ENCODE measurements at places on chromosomes 1 and 21.

- no peak for DNase-seq
Observed at GRCh38 chr1:92425617-92426016, 61.1 kb downstream of the GFI1 start.

- peak; percentile 4 for DNase-seq
Observed at GRCh38 chr1:236685917-236686814, at the start of gene ACTN2. TSS of gene ACTN2 (plus strand) at chr1:236686499. CDS start at chr1:236686674, 175 bp downstream.

DNA sequence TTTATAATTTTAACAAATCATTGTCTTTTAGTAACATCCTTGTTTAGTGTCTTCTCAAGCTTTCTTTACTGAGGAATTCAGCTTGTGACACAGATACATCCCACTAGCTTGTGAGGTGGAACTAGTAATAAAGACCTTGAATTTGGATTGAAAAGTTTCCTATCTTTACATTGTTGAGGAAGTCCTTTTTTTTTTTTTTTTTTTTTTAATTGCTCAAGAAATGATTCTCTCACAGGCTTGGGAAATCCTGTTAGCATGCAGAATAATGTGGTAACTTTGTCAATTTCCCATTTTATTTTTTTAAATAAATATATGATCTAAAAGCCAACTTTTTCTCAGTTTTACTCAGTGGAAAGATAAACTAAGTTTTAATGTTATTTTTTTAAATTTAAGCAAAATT is 15.8 kb downstream of the DENND2D start:
- DNase-seq: no peak

- no peak for DNase-seq
Observed at GRCh38 chr21:38487901-38488639, 10.2 kb downstream of the ERG start.

GRCh38 chr1:42168391-42168670 is 3.8 kb upstream of the GUCA2A start:
- no peak for DNase-seq

GRCh38 chr1:236204039-236204438 is 61.7 kb downstream of the GPR137B start:
- DNase-seq: no peak

DNA sequence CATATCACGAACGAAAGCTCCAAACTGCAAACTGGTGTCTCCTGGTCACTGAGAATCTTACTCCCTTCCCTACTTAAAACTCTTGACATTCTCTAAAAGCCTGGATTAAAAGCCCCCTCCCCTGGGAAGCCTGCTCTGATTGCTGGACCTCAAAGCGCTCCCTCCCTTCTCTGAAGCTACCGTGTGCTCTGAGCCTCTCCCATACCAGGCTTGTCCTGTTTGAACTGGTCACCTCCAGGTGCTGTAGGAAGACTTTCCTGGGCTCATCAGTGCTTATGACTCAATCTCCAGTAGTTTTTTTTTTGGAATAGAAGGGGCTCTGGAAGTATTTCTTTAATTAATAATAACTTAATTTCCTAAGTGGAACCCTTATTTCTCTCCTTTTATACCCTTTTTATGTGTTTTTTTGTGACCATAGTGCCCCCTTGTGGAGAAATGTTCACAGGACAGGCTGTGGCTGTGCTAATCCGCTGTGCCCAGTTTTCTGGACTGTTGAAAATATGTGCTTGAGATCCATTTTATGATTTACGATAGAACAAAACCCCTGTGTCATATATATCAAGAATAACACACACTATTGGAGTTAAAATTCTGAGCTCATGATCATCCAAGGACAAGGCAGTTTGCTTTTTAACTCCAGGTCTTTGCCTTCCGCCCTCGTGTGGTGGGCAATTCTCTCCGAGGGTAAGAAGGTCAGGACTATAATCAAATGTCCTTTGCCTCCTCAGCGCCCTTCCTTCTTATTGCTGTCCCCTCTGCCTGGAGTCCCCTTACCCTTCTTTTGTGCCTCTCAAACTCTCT is 16.9 kb downstream of the MTARC1 start:
- DNase-seq: no peak

GRCh38 chr1:41573785-41574713 is 89.6 kb upstream of the EDN2 start:
- peak; percentile 71 for DNase-seq

DNA sequence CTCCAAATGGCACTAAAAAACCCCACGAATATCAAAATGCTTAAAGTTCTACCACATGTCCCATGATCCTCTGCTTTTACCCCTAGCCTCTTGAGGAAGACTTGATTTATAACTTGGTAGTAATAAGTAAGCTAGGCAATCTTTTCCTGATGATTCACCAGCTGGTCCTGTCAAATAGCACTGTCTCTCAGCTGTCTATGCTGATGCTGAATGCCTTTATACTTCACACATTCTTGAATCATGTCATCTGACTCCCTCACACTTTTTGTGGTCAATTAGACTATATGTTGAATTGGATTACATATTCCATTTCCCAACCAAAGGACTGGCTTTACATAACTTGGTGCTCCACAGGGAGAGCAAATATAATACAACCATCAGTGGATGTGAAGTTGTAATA is 16.6 kb downstream of the C21orf91 start:
- no peak for DNase-seq

- no peak for DNase-seq
Observed at GRCh38 chr1:212467843-212468482, 35.2 kb downstream of the NENF start.

GRCh38 chr1:226579781-226580323 is 31.3 kb downstream of the STUM start:
- DNase-seq: no peak

DNA sequence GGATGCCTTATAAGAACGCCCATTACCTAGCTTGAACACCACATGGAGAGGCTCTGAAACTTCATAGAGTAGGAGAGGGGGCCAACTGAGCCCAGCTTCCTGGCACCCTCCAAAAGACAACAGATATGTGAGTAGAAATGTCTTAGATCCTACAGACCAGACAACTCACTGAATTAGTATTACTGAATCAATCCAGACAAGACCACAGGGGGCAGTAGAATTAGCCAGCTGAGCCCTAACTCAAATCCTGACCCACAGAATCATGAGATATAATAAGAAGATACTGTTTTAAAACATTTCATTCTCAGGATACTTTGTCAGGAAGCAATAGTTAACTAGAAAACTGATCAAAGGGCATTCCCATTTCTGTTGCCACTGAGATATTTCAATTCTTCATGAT is 45.8 kb upstream of the C1orf21 start:
- no peak for DNase-seq

DNA sequence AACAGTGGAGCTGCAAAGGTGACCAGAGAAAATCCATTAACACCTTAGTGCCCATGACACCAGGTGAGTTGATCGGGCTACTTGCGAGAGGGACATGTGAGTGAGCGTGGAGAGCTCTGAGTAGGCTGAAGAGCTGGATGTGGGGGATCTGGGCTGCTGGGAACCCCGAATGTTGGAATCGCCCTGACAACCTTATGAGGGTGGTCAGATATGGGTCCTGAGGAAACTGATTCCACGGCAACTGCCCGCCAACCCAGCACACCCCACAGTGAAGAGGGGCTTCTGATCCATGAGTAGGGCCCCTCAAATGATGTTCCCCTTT is 705 bp upstream of the QSOX1 start:
- DNase-seq: no peak

- DNase-seq: no peak
Observed at GRCh38 chr1:75964760-75965408, 32.7 kb upstream of the ASB17 start.

GRCh38 chr1:227325156-227325555 is 6.9 kb upstream of the CDC42BPA start:
- no peak for DNase-seq

GRCh38 chr1:172429331-172430127 is 9.0 kb downstream of the C1orf105 start:
- peak; percentile 30 for DNase-seq

DNA sequence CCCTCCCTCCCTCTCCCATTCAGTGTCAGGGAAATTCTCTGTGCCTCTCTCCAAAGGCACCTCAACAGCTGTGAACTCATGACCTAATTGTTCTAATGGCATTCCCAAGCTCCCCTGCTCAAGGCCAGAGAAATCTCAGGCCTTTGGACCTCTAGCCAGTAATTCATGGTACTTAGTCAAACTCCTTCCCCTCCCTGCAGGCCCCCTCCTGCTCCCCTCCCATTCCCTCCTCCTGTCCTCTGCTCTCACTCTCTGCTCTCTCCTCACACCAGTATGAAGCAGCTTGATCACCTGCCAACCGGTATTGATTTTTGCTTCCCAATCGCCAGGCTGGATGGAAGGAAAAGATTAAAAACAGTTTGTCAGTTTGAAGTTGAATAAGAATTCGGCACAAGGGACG is 370.5 kb upstream of the PBX1 start:
- DNase-seq: no peak

- DNase-seq: no peak
Observed at GRCh38 chr1:43632135-43632670, 17.7 kb upstream of the KDM4A start.

DNA sequence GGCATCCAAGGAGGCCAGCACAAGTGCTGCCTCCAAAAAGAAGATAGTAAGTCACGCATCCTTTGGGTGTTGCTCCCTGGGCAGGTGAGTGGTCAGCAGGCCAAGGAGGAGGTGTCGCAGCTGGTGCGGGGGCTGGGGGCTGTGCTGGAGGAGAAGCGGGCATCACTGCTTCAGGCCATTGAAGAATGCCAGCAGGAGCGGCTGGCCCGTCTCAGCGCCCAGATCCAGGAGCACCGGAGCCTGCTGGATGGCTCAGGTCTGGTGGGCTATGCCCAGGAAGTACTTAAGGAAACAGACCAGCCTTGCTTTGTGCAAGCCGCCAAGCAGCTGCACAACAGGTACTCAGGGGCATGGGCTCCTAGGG is 4.3 kb downstream of the TRIM46 start:
- DNase-seq: no peak

- no peak for DNase-seq
Observed at GRCh38 chr1:3049905-3050304, 19.1 kb upstream of the PRDM16 start.

- DNase-seq: no peak
Observed at GRCh38 chr1:235013512-235013911, 115.1 kb downstream of the TOMM20 start.

DNA sequence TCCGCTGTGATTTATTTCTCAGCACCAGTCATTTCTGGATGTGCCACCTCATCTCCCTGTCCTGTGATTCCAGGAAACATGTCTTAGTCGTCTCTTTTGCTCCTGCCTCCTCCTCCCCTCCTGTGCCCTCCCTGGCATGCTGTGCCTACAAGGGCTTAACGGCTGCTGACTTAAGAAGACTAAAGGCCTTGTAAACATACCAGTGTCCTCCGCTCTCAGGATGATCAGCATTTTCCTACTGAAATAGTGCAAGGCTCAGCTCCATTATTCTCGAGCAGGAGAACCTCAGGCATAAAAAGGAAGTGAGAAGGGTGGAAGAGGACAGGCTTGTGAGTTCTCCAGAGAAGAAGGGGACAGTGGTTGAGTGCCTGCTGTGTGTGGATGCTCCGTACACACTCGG is 61.6 kb upstream of the RUNX3 start:
- DNase-seq: no peak

DNA sequence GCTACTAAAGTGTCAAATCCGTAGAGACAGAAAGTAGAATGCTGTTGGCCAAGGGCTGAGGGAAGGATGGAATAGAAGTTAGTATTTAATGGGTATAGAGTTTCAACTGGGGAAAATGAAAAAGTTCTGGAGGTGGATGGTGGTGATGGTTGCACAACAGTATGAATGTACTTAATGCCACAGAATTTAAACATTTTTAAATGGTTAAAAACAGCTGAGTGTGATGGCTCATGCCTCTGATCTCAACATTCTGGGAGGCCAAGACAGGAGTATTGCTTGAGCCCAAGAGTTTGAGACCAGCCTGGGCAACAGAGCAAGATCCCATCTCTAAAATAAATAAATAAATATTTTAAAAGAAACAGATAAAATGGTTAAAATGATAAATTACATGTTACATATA is 44.5 kb downstream of the PIK3R3 start:
- DNase-seq: no peak

DNA sequence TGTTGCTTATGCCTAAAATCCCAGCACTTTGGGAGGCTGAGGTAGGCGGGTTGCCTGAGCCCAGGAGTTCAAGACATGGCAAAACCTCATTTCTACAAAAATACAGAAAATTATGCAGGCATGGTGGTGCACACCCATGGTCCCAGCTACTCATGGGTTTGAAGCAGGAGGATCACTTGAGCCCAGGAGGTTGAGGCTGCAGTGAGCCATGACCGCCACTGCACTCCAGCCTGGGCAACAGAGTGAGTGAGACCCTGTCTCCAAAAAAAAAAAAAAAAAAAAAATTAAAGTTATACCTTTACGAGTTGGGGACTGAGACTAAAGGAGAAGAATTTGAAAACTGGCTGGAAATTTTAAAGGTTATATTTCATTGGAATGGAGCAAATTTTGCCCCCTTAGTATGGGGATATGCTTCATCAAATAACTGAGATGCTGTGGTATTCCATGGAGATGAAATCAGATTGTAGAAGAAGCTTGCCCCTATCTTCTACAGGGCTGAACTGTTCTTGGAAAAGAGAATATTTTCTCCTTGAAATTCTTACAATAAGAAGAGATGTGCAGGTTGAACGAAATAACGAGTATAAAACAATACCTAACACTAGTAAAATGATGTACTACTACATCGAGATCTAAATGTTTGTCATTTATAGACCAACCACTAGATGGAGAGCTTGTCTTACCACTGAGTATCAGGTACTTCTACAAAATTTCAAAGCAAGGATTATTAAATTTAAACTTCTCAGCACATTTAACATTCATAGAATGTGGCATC is 34.9 kb upstream of the SCYL3 start:
- DNase-seq: no peak

DNA sequence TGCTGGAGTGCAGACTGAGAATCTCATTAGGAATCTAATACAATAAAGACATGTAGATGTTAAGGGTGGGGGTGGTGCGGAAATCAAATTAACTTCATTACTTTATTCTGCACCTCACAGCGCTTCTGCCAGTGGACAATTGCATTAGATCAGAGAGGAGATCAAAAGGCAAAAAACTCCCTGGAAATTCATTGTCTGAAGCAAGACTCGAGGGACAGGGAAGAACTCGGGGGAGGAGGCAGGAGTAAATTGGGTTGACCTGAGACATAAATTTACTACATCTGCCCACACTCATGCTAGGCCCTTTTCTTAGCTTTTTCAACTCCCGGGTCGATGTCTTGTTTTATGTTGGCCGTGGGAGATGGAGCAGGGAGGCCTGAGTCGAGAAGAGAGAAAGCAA is 315.4 kb downstream of the SPATA17 start:
- DNase-seq: no peak

DNA sequence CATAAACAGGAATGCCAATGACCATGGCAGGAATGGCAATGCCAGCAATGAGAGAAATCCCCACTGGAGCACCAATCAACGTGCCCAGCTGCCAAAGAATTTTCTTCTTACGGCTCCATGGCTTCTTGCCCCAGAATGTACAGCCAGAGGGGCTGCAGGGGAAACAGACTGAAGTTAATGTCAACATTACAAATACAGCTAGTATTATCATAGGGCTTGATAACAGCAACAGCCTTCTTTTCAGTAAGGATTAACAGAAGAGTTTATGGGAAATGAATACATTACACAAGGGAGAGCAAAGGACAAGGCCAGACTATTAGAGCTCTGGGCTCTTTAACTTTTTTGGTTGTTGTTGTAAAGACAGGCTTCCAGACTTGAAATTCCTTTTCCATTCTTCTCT is 18.2 kb downstream of the RNF19B start:
- no peak for DNase-seq

GRCh38 chr1:169890761-169891538 is 2.7 kb downstream of the SCYL3 start:
- DNase-seq: peak; percentile 29

GRCh38 chr1:58816747-58817221 is 32.9 kb upstream of the JUN start:
- no peak for DNase-seq

GRCh38 chr1:54805466-54805865 is 4.3 kb upstream of the TTC22 start:
- no peak for DNase-seq

- no peak for DNase-seq
Observed at GRCh38 chr1:219109424-219110018, 64.2 kb upstream of the LYPLAL1 start.
